ENCODE measurements at places on chromosomes 11 and 22.

GRCh38 chr11:68461575-68461917 lies 994 bp downstream of the PPP6R3 start:
- no peak for DNase-seq

GRCh38 chr11:72471005-72471898 lies 36.9 kb upstream of the CLPB start:
- peak; percentile 58 for DNase-seq

DNA sequence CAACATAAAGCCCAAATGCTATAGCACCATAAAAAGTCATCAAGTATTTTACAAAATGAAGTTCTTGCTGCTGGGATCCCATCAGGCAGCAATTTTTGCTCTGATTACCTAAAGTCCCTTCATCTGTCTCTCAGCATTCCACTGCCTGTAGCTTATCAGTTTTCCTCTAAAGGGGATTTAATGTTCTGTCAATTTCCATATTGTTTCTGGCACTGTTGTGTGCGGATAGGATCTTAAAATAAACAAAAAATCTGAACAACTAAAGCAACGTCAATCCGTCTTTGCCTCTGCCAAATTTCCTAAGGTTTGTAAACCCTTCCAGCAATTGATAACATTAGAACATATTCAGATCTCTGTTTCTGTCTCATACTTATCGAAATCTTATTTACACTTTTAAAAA lies 1126.3 kb upstream of the RAG2 start:
- DNase-seq = no peak

DNA sequence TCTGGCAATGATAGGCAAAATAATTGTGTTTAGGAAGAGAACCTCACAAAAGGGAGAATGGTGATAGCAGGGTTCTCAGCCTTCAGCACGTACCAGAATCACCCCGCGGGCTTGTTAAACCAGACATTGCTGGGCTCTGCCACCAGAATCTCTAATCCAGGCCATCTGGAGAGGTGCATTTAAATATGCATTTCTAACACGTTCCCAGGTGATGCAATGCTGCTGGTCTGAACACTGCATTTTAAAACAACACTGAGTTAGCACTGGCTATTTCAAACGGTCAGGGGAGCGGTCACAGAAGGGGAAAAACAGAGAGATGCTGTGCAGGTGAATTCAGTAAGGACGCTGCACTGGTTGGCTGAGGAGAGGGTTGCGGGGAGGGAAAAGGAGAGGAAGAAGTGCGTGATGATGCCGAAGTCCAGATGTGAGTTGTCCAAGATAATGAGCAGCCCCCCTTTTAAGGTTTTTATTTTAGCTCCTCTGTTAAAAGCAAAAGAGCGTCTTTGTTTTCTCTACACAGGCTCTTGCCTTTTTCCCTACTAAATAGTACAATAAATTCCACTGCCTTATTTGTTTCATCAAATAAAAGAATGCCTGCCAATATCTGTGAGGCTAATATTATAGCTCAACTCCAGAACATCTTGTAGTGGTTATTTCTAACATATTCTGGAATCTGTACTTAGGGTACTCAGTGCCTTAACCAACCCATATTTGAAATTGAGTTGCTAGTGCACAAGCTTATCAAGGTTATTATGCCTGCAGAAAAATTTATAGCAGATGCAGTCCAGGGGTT lies 109.6 kb upstream of the POU2AF2 start:
- DNase-seq = no peak

DNA sequence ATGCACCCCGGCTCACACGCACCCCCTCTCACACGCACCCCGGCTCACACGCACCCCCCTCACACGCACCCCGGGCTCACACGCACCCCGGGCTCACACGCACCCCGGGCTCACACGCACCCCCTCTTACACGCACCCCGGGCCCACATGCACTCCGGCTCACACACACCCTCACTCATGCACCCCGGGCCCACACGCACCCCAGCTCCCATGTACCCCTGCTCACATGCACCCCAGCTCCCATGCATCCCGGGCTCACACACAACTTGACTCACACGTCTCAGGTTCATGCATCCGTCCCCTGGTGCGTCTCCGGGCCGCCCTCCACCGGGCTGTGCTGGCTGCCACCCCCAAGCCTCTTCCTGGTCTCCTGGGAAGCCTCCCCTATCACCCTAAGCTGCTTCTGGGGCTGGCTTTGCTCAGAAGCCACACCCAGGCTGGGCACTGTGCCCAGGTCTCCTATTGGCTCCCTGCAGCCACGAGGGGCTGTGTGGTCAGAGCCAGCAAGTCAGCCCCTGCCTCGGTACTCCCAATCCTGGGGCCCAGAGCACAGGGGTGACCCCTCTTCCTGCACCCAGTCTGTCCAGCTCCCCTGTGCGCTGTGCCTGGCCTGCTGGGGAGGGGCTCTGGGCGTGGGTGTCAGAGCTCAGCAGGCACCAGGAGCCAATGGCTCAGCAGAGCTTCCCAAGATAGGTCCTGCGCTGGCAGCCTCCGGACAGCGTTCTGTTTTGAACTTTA lies 16.9 kb downstream of the TSPAN4 start:
- DNase-seq = peak; percentile 42
